ENCODE measurements at places on chromosomes 12 and 14.

GRCh38 chr12:50662116-50662510 lies 101.8 kb upstream of the ATF1 start:
- DNase-seq, result no peak

- DNase-seq, result no peak
Measured at GRCh38 chr14:22380571-22381407, 208.2 kb downstream of the DAD1 start.

DNA sequence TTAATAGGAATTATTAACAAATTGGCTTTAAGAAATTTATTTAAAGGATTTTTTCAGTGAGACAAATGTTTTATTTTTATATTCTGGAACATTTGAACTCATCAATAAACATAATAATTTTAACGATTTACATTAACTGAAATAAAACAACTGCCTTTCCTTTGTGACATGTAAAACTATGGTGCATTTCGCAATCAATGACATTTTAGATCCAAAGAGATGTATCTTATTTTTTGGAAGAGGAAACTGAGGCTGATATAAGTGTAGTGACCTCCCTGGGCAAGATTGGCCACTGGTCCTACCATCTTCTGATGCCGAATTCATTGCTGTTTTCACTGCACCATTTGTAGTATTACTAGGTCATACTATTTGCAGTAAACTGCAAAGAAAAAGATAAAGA lies 2.5 kb upstream of the RNU6-8 start:
- DNase-seq, result no peak

DNA sequence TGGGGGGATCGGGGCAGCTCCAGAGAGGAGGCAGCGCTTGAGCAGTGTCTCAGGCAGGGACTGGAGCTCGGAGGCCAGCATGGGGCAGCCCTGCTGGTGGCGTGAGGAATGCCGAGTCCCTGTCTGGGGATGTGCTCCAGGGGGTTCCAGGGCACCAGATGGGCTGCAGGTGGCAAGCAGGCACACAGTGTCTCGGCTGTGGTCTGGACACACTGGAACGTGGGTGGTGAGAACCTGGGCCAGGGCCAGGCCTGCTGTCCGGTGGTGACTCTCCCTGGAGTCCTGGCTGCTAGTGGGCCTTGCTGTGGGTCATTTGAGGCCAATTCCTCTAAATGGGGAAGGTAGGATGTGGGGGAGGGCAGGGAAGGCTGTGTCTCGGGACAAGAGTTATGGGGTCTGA lies 199.4 kb upstream of the RTL1 start:
- DNase-seq, result no peak

GRCh38 chr12:117367006-117367638 lies 5.7 kb upstream of the NOS1 start:
- peak; percentile 71 for DNase-seq
